ENCODE measurements at places on chromosomes 5 and 9.

- no peak for DNase-seq
Measured at GRCh38 chr9:95954940-95955339, 79.4 kb downstream of the ERCC6L2 start.

GRCh38 chr5:88818296-88818695 is 64.7 kb downstream of the MEF2C start:
- DNase-seq = no peak

GRCh38 chr5:103389846-103390245 is 131.3 kb downstream of the MACIR start:
- DNase-seq = no peak

- no peak for DNase-seq
Measured at GRCh38 chr9:16131264-16131663, 578.4 kb downstream of the CCDC171 start.

GRCh38 chr5:25448190-25448621 is 803.4 kb upstream of the CDH10 start:
- no peak for DNase-seq

DNA sequence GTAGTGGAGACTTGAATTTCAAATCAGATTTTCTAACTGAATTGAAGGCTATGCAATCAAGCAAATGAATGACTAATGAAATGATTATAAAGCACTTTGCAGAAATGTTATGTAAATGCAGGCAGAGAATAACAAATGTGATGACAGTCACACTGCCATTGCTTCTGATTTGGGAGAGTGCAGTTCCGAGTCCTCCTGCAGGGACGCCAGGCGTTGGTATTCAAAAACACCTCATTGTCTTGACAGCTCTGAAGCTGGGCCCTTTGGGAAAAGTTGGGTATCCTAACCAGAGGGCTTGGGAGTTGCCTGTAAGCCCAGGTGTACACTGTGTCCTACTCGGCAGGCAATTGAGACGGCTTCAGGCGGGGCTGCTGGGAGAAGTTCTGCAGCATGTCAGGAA is 57.9 kb downstream of the C5orf15 start:
- no peak for DNase-seq

DNA sequence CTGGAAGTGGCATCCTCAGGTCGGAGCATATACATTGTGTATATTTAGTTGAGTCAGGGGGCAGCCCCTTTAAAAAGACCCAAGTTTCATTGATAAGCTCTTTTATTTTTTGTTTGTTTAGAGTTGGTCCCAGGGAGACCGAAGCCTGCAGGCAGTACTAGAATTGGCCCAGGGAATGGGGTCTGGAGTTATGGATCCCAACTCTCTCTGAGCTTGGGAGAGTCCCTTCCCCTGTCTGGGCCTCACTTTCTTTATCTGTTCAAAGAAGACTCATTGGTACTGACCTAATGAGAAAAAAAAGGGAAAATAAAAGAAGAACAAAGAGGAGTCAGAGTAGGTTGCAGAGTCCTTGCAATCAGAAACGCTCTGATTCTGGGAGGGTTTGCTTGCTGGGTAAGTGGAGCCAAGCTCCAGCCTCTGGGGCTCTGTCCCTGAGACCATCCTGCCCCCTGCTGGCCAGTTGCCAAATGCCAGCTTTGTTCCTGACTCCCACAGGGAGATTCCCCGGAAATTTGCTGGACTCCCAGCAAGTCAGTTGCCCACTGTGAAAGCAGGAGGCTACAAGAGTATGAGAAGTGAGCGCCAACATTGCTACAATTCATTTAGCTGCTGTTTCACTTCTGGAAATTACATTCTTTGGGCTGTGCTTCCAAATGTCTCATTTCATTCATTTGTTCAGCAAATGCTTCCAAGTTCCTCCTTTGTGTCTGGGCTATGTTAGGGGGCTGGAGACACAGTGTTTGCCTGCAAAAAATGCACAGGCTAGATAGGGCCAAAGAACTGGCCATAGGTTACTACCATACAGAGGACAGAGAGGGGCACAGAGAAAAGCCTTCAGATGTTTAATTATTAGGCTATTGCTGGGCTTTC is 156.2 kb downstream of the MELK start:
- no peak for DNase-seq

GRCh38 chr5:132662925-132663770 is 5.2 kb downstream of the IL13 start:
- no peak for DNase-seq

DNA sequence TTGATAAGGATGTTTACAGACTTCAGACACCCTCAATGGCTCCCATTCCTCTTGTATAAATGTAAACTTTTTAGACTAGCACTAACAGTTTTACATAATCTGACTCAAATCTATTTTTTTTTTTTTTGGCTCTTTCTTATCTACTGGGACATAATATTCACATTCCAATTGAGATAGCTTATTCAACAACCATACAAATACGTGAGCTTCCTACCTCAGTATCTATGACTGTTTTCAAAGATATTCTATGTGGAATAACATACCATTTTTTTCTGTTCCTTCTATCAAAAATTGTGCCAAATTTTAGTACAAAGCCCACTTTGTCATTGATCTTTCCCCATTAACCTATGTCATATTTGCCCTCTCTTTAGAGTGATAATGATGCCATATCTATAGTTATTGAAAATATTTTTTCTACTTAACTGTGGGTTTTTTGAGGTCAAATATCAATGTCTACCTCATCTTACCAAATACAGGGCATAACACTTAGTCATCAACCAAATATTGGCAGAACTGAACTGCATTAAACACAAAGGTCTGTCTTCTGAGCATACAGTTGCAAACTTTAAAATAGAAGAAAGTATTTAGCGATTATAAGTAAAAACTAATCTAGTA is 482.6 kb downstream of the PTPRD start:
- DNase-seq = no peak

GRCh38 chr9:88224938-88225337 is 86.7 kb upstream of the SPATA31C2 start:
- DNase-seq = no peak

DNA sequence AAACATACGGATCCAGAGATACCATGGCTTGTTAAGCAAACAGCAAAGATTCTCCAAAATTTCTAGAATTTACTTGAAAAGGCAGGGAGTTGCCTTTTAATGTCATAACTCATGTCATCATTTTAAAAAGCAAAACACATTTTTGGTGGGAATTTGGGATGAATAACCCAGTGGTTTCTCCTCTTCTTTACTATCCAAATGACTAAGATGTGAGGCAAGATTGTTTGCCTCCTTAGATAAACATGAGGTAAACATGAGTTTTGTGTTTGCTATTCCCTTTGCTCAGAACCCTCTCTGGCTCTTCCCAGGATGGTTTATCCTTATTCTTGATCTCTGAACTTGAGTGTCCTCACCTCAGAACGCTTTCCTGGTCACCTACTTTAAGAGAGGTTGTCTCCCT is 267.0 kb downstream of the EBF1 start:
- no peak for DNase-seq

GRCh38 chr9:70374962-70375618 is 39.4 kb downstream of the KLF9 start:
- no peak for DNase-seq

DNA sequence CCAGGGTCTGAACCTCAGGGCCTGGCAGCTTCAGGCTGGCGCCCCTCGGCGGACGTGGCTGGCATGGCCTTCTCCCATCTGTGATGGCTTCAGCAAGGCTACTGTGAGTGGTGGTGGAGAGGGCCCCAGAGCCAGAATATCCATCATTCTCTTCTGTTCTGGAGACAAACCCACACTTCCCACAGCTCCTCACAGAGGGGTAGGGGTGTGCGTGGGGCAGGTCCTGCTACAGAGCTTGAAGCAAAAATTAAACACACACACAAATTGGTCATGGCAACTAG is 9.6 kb downstream of the GPX3 start:
- DNase-seq = no peak

GRCh38 chr5:134004626-134005416 is at the start of gene VDAC1:
VDAC1 (minus strand) TSS chr5:134004975; CDS start chr5:133993012, 11,963 bp downstream.
- DNase-seq = no peak

DNA sequence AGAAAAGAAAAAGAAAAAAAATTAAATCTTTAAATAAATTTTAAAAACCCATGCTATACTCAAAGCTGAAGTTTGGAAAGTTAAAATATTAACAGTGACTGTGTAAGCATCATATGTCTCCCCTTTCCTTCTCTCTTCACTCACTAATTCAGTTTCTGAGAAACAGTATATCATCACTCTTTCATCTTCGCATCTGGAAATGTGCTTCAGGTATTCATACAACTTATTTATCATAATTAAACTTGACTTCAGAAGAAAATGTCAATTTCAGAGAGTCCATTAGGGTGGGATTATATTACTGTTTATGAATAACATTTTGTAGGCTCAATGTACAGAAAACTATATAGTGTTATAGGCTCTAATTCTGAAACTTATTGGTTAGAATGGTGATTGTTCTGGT is 29.3 kb upstream of the TARS1 start:
- DNase-seq = no peak

DNA sequence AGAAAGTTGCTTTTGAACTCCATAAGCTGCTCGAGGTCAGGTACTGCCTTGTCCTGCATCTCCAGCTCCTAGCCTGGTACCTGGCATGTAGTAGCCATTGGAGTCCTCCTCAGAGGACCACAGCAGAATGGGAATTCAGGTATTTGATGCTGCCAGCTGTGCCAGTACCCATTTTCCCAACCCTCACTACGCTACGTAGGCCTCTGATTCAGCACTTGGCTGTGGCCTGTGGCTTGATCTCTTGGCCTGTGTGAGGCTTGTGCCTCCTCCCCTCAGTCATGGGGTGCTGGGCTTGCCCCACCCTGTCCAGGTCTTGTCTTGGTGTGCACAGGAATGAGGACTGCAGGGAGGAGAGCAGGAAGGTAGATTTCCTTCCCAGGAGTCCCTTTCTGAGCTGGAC is 11.8 kb downstream of the OTULIN start:
- DNase-seq = no peak

GRCh38 chr5:59673438-59674058 is 220.0 kb downstream of the PDE4D start:
- no peak for DNase-seq

- no peak for DNase-seq
Measured at GRCh38 chr9:109792951-109793546, 13.1 kb downstream of the PALM2AKAP2 start.

GRCh38 chr5:135602882-135603721 is 24.3 kb upstream of the CXCL14 start:
- DNase-seq = no peak

DNA sequence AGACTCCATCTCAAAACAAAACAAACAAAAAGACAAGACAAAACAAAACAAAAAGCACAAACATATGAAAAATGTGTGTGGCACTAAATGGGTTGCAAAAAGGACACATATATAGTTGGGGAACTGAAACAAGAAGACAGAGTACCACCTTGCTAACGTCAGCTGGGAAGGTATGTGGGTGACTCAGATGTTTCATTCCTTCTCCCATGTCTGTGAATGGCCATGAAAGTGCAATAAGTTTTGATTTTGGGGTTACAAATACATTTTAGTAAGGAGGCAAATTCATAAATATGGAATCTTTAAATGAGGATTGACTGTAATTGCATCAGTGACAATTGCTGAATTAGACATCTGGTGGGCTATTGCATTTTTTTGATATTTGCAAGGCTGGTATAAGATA is 81.6 kb upstream of the KLF4 start:
- DNase-seq = no peak

All from esophagus squamous epithelium (tissue), 5 donors.